Stimulated activated naive CD4-positive, alpha-beta T cell treated with Interleukin-2 at 50 U/mL for 16 hours (primary cell): ENCODE measurements at places on chromosomes 3 and 15.

DNA sequence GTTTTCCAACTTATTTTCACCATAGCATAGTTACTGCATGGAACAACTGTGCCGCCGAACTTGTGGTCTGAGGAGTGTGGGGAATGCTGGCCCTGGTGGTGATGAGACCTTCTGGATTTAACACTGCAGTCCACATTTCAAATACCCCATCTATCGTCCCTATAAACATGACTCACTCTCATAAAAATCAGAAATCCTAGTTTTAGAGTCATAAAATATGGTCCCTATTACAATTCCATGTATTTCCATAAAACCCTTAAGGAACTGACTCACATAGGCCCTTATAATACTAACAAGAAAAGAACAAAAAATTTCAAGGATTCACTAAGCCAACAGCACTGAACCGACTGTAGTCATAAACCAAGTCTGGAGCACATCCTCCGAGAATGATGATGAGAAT, 147.2 kb downstream of the FOXP1 start:
- DNase-seq: no peak

DNA sequence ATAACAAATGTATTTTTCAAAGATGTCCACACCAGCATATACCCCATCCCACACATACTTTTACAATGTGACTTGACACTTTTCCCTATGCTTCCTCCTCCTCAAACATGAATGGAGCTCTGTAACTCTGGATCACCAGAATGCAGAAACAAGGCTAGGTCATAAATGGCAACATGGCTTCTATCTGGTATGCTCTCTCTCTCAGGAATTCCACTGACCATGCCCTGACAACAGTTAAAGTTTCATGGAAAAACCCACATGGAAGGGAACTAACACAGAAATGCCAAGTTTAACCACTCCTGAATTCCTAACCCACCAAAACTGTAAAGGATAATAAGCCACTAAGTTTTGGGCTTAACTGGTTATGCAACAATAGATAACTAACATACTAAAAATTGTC, 19.9 kb downstream of the MYO9A start:
- no peak for DNase-seq

GRCh38 chr3:169199283-169199682, 464.2 kb downstream of the MECOM start:
- DNase-seq: no peak

DNA sequence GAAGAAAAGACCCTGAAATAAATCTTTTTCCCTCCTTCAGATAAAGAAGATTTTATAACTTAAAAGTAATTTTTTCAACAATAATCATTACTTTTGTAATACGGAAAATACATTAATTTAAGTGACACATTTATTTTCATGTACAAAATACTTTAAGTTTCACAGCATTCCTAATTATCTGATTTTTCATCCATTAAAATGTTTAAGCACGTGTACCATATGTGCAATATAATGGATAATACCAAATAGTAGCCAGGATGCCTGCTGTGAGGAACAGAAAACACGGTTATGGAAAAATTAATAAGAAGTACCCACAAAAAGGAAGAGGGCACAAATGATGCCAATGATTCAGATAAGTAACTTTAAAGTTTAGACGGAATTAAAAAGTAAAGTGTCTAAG, 33.5 kb downstream of the ADAM10 start:
- no peak for DNase-seq

DNA sequence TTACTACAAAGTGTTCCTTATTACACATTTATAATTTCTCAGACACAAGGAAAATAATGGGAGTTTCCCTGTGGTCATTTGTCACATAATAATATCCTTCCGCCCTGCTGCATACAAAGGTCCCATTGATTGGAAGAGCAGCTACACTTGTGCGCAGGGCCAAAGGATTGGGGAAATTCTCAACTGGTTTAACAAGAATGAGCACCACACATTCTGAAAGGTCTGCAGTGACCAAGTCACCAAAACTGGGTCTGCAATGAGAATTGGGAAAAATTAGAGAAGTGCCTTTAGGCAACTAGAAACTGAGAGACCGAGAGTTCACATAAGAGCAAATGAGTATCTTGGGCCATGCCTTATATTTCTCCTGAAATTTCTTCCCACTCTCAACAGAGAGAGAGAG, 98.2 kb upstream of the NR2F2 start:
- DNase-seq: no peak

- no peak for DNase-seq
These were observed 7.5 kb downstream of the GNB5 start for GRCh38 chr15:52183562-52184173.

DNA sequence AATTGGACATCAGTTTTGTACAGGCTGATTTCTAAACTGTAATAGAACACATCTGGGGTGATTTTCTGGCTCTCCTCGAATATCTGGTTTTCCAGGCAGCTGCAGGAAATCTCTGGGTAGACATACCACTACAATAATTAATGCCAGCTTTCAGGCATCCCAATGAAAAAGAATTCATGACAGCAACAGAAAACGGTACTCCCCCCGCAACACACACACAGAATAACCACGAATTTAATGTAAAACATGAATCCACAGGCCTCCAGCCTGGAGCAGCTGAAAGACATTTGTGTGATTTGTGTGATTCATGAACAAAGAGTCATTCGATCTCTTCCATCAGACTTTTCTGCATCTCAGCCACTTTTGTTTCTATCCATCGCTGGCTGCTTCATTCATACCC, 262.2 kb downstream of the MAGI1 start:
- no peak for DNase-seq

- DNase-seq: no peak
These were observed 490.9 kb downstream of the ZBBX start for GRCh38 chr3:166889241-166889640.

DNA sequence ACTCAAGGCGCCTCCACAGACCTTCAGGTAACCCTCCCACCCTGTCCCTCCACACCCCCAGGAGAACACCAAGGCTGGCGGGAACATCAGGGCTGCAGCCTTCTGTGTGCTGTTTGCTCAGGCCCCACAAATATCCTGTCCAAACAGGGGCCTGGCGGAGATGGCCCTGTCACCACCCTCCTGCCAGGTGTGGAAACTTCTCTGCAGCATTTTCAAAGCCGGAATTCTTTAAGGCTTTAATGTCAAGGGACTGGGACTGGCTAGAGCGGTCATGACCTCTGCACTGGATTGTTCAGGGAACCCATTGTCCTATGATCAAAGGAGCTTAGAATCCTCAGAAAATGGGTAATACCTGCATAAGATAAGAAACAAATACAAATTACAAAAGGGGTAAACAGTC, 46.6 kb downstream of the FBLN2 start:
- no peak for DNase-seq

- no peak for DNase-seq
These were observed 263.4 kb downstream of the TLE3 start for GRCh38 chr15:69834267-69834666.

GRCh38 chr3:105352976-105353375, 13.7 kb upstream of the ALCAM start:
- no peak for DNase-seq

DNA sequence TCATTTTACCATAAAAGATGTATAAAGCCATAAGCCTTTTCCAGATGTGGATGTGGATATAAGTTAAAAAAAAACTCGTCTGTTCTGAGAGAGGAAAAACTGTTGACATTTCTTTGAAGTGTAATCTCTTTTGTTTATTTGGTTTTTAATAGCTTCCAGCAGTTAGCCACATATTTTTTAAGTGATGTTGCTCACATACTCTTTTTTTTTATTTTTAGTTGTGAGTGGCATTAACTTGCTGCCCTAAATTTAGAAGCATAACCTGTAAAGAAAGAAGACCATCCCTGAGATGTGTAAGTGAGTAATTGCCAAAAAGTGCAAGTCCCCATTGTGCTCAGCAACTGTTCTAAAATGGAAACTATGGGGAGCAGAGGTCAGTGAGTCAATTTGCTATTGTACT, 415.9 kb upstream of the MDFIC2 start:
- DNase-seq: no peak

GRCh38 chr15:58852347-58852746, 81.1 kb downstream of the SLTM start:
- no peak for DNase-seq

GRCh38 chr3:14435175-14436014, 33.0 kb downstream of the SLC6A6 start:
- DNase-seq: no peak

- DNase-seq: no peak
These were observed 166.4 kb upstream of the ROPN1 start for GRCh38 chr3:124158168-124158881.

DNA sequence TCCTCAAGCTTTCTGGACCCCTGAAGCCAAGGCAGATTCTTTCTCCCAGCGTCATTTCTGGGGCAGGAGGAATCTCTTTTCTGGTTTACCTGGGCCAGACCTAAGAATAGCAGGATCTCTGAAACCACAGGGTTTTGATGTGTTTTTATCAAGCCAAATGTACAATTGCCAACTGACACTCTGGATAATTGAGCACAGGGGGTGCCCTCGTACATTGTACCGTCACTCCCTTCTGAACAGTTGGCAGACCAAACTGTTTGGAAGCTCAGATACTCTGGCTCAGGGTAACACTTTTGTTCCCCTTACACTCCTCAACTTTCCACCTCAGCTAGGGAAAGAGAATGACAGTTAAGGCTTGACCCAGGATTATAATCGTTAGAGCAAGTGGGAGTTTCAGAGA, 49.9 kb downstream of the ASTE1 start:
- DNase-seq: no peak

DNA sequence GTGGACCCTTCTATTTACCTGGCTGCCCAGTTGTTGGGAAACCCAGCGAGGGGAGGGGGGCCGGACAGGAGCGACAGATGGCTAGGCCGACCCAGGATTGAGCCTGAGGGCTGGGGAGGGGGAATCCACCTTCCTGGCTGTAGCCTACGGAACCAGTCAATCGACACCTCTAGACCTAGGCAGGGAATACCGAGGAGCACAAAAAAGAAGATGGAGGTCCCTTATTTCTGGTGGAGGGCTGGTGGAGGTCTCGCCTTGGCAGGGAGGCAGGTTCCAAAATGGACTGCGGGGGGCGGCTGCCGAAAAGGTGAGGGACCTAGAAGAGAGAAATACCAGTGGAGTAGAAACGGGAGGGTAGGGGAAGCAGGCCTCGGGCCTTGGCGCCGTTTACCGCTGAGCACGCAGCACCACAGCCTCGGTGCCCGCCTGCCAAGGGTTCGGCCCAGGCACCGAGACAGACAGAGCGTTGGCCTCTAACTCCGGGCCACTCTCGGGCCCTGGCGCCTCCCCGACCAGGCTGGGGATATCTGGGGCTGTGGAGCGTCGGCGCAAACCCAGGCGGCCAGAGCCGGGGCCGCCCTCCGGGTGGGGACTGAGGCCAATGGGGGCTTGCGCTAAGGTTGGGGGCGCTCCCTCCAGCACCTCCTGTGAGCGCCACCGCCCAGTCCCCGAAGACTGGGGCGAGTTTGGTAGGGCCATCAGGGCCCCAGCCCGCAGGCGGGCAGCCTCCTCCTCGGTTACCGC, 1.6 kb downstream of the ANKRD63 start:
- DNase-seq: no peak

DNA sequence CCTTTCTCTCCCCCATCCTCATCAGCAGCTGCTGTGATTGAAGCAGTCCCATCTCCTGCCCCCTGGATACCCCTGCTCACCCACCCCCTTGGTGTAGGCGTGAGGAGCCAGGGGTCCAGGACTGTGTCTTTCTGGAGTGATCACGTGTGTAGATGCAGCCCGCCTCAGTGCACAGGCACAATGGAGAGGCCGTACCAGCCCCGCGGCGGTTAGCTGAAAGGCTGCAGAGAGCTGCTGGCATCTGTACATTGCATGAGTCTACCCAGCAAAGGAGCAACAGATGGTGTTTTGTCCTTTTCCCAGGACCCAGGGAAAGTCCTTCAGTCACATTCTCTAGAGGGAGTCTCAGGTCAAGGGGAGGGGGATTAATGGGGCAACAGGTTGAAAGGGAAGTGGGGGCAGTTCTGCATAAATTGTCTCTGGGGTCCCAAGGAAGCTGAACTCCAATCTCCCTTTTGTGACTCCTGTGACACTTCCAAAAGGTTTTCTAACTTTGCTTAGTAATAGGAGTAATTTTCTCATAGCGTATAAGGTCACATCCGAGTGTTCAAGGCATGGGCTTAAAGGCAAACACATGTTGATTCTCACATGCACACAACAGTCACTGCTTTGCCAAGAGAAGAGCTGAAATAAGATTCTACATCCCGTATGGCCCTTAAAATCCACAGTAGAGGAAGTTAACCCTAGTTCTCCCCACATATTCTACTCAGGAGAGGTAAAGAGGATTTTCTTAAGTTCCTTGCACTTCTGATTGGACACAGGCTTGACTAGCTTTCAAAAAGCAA, 7.1 kb downstream of the CSPG5 start:
- no peak for DNase-seq

DNA sequence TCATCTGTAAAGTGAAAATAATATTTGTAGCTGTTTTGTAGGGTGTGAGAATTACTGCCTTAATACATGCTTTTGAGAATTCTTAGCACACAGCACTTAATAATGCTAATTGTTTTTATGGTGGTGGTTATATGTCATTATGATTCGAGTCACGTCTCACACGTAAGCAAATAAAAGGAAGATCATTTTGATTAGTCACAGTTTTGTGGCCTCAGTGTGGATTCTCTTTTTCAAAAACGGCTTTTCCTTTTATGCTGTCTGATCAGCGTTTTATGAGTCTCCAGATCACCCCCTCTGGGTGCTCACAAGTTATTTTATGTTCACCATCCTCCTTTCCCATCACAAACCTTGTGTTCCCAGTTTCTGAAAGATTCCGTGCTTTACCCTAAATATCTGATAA, 255.6 kb upstream of the CNTN4 start:
- no peak for DNase-seq
